ENCODE measurements at places on chromosomes 16 and 17.

GRCh38 chr17:614653-615546, 99.7 kb downstream of the VPS53 start:
- no peak for DNase-seq

GRCh38 chr16:67666032-67666551, 458 bp downstream of the ENKD1 start:
- DNase-seq: no peak

- no peak for DNase-seq
These were observed 40.0 kb downstream of the FAM20A start for GRCh38 chr17:68560966-68561720.

DNA sequence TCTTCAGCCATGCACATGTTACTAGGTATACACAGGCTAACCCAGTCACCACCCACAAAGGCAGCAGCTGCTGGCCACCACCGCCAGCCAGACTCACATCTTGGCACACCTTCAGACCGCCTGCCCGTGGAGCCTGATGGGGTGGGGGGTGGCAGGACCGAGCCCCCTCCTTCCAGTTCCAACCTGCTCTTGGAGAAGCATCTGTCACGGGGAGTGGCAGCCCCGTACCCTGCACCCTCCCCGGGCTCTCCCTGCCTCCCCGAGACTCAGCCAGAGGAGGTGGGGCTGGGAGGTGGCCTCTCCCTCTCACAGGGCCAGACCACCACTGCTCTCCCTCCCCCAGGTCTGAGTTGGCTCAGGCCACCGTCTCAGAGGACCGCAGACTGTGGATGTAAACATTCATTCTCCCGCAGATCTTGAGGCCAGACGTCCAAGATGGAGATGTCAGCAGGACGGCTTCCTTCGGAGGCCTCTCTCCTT, 11.3 kb upstream of the RBFOX3 start:
- no peak for DNase-seq

DNA sequence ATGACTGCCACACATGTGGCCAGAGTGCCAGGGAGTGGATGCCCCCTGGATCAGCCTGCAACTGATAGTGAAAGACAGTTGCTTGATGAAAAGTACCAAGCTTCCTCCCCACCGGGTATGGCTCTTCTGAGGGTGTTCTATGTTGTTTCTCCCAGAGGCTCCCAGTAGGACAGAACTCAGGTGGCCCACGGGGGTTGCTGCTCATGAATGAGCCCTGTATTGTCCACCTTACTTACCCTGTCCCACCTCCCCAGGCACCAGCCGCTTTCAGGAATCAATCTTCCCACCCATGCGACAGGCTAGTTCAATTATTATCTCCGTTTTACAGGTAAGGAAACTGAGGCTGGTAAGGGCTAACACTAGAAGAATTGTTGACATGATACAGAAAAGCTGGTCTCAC, 34.9 kb upstream of the RGS9 start:
- DNase-seq: no peak

- DNase-seq: no peak
These were observed 5.4 kb upstream of the NHERF1 start for GRCh38 chr17:74742978-74743545.

GRCh38 chr17:62971853-62972252, 5.8 kb downstream of the TANC2 start:
- DNase-seq: no peak

DNA sequence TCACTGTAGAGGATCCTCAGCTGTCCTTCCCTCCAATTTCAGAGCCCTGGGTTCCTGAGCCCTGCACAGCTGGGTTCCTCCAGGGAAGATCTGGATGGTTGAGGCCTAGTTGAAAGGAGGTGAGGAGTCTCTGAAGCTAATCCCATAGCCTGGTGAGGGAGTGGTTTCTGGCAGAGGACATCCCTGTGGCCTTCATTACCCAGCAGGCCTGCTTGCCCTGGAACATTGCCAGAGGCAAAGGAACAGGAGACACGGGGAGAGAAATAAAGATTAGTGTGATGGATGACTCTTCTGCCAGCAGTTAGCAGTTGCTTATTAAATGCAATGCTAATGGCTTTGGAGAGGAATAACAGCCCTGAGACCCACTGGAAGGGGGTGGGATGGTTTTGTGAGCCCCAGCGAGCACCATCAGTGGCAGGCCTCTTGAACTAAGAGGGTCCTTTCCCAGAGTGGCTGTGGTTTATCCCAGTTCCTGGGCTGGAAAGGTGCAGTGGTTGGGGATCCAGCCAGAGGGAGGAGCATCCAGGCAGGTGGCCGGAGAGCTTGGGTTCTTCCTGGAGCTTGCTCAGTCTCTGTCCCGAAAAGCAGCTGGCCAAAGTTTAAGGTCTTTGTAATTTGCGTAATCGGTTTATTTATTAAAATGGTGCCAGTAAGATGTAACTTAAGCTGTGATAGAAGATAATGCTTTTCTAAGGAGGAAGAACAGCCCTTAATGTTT, 209.7 kb downstream of the CCDC182 start:
- no peak for DNase-seq

DNA sequence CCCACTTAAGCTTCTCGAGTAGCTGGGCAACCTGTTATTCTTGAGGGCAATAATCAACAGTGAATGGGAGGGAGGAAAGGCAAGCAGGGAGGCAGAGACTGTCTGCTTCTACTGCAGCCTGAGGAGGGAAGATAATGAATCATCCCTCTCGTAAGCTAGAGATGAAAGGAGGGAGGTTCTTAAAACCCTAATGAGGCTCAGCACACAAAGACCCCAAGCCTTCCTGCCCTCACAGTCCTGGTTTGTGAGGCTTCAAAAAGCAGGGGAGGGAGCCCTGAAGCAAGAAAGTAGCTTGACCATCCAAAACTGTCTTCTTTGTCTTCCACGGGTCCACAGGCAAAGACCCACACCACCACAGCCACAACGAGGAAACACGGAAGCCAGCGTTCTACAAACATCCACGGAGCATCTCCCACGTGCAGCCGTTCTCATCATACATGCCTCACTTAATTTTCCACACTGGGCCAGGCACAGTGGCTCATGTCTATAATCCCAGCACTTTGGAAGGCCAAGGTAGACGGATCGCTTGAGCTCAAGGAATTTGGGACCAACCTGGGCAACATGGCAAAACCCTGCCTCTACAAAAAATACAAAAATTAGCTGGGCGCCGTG, 1.8 kb downstream of the PIK3R5 start:
- no peak for DNase-seq

- no peak for DNase-seq
These were observed 170.8 kb upstream of the FAM20A start for GRCh38 chr17:68771867-68772515.

- no peak for DNase-seq
These were observed 1.2 kb downstream of the MYH11 start for GRCh38 chr16:15855704-15856003.

DNA sequence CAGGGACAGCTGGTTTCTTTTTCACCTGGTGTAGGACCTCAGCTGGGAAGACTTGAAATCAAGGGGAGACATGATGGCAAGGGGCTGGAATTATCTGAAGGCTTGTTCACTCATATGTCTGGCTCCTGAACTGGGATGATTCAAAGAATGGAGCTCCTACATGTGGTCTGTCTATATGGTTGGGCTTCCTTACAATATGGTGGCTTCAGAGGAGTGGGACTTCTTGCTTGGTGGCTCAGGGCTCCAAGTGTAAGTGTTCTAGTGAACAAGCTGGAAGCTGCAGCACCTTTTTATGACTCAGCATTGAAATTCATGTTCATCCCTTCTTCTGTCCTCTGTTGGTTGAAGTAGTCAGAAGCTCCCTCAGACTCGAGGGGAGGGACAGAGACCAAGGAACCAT, 127.9 kb downstream of the MSI2 start:
- no peak for DNase-seq

DNA sequence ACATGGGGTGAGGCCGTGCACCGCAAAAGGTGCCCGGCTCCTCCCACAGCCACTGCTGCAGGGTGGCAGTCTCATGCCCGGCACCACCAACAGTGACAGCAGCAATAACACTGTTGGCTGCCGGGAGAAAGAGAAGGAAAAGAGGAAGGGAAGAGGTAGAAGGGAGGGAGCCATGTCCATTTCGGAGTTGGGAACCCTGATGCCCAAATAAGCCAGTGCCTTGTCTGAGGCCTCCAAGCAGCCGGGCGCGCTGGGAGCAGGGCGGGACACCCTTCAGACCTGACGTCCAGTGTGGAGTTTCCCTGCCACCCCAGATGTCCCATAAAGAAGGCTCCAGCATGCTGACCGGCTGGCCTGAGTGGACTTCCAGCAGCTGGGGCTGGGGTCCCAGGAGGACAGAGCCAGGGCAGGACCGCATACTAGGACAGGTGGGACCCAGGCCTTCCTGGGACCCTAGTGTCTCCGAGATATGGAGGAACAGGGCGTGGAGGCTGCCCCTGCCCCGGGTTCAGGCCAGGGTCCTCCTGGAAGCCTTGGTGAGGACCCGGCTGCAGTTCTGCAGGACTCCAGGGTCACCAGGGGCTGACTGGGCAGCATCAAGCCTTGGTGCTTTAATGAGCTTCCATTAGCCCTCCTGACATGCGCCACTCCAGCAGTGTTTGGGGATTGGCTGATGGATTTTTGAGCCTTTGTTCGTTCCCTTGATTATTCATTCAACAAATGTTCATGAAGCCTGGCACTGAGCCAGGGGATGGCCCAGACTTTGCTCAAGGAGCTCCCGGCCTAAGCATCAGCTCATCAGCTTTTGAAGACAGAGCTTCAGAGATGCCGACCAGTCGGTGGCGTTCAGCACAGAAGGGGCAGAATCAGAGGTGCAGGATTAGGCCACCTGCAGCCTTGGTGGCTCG, 223.6 kb upstream of the CIBAR2 start:
- DNase-seq: no peak

GRCh38 chr16:1651094-1651973, 26.7 kb upstream of the JPT2 start:
- DNase-seq: no peak

DNA sequence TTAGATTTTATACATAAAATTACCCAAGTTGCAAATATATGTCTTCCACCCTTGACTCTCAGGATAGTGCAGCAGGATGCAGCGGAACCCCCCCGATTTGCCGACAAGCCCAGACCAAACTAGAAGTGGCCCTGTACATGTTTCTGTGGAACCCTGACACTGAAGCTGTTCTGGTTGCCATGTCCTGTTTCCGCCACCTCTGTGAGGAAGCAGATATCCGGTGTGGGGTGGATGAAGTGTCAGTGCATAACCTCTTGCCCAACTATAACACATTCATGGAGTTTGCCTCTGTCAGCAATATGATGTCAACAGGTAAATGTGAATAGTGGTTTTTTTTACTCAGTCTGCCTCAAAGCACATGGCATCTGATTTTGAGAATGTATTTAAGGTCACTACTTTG, 70.7 kb downstream of the OMG start:
- no peak for DNase-seq

DNA sequence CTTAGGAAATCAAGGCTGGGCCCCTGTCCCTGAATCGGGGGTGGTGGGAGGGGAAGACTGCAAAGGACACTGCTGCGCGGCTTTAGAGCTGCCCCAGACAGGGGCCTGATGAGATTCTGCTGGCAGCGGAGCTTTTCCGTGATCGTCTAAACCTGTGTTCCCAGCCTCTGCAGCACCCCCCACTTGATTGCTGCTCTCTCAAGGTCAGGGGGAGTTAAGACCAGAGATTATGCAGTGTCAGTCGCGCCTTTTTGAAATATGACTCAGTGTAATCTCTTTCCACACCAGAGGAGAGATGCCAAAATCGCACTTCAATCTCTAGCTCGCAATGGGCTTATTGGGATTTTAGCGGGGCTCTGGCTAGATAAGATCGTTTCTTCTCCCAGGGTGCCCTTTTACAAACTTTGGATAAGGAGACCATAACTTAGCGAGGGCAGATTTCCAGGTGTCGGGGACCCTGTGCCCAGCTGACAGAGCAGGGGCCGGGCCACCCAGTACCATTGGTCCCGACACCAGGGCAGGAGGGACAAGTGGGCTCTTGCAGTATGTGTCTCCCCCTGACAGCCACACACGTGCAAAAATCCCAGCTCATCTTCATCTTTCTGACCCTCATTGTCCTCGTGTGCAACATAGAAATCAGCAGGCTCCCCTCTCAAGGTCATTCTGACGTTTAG, 87.0 kb downstream of the IRX3 start:
- DNase-seq: no peak

GRCh38 chr17:27240086-27240801, 53.7 kb upstream of the WSB1 start:
- DNase-seq: no peak

GRCh38 chr17:39612291-39612894, 4.7 kb upstream of the NEUROD2 start:
- DNase-seq: no peak
